Activated CD8-positive, alpha-beta memory T cell treated with anti-CD3 and anti-CD28 coated beads for 1 hour (primary cell): ENCODE measurements at places on chromosomes 2 and 18.

DNA sequence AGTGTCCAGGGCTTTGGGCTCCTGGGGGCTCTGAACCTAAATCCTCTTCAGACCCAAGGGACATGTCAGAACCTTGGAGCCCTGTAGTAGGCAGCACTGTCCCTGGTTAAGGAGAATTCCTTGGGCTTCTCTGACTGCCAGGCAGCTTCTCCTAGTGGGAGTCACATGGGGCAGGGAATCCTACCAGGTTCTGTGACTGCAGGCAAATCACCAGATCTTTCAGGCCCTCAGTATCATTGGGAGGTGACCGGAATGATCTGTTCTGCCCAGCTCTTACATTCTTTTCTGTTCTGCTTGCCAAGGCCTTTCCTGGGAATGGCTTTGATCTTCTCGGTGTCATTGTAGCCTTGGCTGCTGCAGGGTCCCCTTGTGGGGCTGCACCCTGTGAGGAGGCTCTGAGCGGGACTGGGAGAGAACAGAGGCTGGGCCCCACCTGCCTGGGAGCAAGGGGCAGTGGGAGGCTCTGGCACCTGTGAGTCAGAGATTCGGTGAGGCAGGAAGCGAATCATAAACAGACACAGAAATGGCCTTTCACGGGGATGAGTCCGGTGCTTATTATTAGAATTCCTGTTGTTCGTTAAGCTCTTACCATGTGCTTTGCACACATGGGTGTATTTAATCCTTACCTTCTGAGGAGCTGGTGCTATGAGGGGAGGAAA lies 14.1 kb downstream of the CEP68 start:
- no peak for DNase-seq

DNA sequence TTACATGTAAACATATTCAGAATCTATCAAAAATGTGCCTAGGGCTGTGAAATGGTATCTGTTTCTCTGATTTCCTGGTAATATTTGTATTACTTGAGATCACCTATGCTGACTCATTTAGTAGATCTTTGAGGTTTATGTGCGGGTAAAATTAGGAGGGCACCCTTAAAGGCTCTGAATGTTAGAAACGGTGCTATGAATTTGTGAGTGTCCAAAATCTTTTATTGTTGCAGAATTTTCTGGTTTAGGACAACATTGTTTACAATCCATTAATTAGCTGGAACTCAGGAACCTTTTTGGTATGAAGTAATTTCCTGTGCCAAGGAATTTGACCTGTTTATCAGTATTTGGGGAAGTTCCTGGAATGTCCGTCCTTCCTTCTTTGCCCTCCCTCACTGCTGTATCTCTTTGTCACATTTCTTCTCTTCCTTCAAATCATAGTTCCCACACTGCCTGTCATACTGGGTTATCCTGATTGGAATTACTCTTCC lies 130.5 kb downstream of the TANC1 start:
- no peak for DNase-seq

GRCh38 chr18:8948471-8949149 lies 153.9 kb upstream of the NDUFV2 start:
- DNase-seq: no peak

DNA sequence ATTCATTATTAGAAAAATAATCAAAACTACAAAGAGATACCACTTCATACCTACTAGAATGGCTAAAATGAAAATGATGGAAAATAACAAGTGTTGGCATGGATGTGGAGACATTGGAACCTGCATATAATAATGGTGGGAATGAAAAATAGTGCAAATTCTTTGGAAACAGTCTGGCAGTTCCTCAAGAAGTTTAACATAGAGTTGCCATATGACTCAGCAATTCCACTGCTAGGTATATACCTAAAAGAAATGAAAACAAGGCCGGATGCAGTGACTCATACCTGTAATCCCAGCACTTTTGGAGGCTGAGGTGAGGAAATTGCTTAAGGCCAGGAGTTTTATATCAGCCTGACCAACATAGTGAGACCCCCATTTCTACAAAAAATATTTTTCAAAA lies 41.6 kb upstream of the ACYP2 start:
- no peak for DNase-seq

DNA sequence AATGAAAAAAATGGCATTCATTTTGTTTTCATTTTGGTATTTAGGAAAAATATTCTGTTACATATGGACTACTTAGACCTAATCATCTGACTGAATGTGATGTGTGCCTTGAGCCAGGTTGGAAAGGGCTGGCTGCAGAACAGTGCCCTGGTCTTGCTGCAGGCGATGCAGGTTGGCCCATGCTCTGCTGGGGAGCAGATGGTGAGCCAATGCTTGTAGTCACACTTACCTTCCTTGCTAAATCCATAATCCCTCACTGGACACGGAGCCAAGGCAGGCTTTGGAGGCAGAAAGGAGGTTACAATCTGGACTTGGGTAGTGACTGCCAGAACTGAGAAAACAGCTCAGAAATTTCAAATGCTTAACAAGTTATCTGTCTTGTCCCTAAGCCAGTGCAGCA lies 228.7 kb downstream of the ARHGAP15 start:
- no peak for DNase-seq
